ENCODE measurements at places on chromosomes 7 and 10.

- DNase-seq = no peak
These were observed 21.7 kb upstream of the STRIP2 start for GRCh38 chr7:129412501-129412900.

GRCh38 chr10:72689660-72690059 lies 2.3 kb upstream of the MCU start:
- DNase-seq = no peak

DNA sequence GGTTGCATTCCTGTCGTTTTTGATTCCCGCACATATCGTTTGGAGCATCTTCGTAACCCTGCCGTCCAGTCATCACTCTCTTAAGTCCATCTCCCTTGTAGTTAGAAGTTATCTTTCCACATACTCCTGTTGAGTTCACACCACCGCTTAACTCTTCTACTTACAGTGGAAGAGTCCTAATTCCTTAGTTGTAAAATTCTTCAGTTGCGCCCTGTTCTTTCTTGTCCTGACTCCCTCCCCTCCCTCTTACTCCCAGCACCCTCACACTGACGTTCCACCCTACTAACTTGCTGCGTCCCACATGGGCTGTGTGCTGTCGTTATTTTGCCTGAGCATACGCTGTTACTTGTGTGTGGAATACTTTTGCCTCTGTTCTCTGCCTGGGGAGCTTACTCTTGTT lies 11.7 kb downstream of the DNAJB6 start:
- no peak for DNase-seq

- no peak for DNase-seq
These were observed 232.7 kb downstream of the NSUN6 start for GRCh38 chr10:18418541-18419215.

DNA sequence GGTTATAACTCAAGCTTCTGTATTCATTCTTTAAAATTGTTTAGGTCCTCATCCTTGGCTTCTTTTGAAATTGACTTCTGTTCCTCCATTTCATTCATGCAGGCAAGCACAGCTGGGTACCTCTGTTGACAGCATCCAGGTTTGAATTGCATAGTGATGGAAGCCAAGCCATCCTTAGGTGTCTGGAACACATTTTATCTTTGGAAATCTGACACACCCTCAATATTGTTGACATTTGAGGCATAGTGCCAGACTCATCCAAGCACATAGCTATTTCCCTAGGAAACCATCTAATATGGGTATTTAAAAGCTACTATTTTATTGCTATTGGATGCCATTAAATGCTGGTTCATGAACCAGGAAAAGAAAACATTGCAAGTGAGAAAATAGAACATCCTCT lies 142.1 kb upstream of the PTPRZ1 start:
- no peak for DNase-seq

DNA sequence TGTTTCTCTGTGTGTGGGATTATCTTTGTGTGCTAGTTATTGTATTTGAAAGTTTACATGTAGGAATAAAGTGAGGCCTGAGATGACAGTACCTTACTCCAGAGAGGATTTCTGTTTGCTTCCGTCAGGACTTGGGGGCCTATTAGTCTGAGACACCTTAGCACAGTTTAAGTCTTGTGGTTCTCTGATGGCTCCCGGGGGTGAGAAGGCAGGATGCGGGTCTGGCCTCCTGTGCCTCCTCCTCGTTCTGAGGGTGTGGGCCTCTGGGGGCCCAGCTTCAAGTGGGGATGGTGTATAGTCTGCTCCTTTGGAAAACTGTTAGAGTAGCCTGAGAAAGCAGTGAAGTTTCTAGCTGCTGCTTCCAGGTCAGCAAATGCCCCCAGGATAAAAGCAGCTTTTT lies 12.4 kb downstream of the MTURN start:
- no peak for DNase-seq

GRCh38 chr7:135855846-135856245 lies 107.2 kb upstream of the FAM180A start:
- no peak for DNase-seq

- no peak for DNase-seq
These were observed 86.5 kb downstream of the PLXNA4 start for GRCh38 chr7:132489776-132490237.

DNA sequence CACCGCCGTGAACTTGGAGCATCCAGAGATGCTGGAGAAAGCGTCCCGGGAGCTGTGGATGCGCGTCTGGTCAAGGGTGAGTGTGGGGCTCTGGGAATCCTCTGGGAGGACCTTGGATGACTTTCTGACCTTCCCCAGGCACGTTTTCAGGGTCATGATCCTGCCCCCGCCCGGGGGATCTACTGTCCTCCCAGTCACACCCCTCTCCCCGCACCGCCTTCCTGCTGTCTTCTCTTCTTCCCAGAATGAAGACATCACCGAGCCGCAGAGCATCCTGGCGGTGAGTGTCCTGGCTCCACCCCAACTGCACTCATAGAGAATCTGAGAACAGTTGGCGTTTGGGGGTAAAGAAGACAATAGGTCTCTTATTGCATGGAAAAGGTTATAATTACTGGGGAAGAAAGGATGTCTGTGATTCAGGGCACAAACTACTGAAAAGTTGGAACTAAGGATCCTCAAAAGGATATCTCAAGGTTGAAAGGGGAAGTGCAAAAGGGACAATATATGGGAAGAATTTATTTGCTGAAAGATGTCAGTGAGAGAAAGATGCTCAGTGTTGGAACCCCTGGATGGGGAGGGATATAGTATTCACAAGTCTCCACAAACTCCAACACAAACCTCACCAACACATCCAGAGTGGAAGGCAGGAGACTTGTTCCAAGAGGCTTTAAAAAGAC lies 1.9 kb downstream of the GSTK1 start:
- DNase-seq = no peak

GRCh38 chr10:83673316-83673715 lies 466.0 kb upstream of the GHITM start:
- DNase-seq = no peak

GRCh38 chr7:152871005-152871677 lies 111.6 kb downstream of the ACTR3B start:
- no peak for DNase-seq

GRCh38 chr7:26550492-26550891 lies 258.8 kb downstream of the SNX10 start:
- no peak for DNase-seq

DNA sequence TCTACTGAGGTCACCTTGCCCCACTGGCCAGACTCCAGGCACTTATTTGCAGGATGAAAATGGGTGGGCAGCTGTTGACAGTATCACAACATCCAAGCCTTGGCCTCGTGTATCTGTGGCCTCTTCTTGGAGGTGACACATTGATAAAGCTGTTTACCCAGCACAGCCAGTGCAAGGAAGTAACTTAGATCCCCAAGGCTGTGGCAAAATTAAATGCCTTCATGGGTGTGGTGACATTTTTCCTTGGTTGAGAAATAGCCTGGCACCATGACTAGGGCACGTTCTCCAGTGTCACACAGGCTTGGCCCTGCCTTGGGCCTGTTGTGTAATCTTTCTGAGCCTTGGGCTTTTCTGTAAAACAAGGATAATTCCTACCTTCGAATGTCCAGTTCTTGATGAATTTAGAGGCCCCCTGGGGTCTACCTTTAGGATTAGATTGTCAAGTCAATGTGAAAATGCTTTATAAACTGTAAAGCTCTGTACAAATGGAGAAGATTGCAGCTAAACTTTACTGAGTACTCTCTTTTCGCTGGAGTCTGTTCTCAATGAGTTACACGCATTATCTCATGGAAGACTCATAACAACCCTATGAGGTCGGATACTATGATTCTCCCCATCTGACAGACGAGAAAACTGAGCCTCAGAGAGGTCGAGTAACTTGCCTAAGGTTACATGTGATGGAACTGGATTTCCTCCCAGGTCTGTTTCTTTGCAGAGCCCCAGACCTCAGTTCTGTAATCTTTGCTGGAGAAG lies 46.7 kb upstream of the LOXL4 start:
- no peak for DNase-seq

DNA sequence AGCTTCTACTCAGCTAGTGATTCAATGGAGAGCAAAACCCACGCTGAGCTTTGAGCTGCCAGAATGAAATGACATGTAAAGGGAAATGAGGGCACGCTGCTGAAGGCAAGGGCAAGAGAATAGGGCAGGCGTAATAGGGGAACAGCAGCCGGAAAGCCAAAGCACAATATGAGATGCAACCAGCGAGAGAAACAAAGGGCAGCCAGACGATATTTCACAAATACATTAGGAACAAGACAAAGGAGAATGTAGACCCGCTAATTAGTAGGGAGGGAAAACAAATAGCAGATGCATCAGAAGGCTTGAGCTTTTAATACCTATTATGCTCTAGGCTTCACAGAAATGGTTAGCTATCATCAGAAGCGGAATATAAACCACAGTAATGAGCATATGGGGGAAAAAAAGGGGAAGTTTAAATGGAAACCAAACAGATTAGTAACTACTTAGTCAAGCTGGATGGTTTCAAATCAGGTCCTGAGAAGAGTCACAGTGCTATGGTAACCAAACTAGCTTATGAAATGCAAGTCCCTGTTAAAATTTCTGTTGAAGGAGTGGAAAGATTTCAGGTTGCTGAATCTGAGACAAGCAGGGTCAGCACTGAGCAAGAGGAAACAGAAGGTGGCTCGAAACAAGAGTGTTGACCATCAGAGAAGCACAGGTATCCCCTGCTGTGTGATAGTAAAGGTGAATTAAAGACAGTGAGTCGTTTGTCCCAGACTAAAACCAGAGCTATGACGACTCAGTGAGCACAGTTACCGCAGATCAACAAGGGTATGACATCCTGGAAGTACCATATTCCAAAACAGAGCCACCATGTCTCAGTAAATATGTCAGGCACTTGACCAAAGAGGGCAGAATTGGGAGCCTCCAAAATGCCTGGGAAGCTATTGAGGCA lies 496.9 kb upstream of the CELF2 start:
- no peak for DNase-seq

GRCh38 chr7:52727632-52728031 lies 307.8 kb upstream of the POM121L12 start:
- no peak for DNase-seq

DNA sequence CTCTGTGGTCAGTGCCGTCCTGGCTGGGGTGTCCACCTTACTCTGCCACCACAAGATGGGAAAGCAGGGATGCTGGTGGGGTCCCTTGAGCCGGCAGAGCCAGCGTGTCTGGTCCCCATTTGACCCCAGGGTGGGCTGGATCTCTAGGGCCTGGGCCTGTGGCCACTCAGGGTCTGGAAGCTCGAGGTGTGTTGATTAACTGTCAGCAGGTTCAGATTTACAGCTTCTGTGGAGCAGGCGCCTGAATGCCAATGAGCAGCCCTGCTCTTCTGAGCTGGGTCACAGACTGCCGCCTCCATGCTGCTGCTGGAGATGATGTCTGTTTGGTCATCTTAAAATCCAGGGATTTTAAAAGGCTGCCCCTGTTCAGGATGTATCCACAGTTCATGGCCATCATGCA lies 11.3 kb upstream of the DPYSL4 start:
- DNase-seq = no peak

GRCh38 chr7:139061416-139061815 lies 25.6 kb upstream of the ZC3HAV1L start:
- no peak for DNase-seq

DNA sequence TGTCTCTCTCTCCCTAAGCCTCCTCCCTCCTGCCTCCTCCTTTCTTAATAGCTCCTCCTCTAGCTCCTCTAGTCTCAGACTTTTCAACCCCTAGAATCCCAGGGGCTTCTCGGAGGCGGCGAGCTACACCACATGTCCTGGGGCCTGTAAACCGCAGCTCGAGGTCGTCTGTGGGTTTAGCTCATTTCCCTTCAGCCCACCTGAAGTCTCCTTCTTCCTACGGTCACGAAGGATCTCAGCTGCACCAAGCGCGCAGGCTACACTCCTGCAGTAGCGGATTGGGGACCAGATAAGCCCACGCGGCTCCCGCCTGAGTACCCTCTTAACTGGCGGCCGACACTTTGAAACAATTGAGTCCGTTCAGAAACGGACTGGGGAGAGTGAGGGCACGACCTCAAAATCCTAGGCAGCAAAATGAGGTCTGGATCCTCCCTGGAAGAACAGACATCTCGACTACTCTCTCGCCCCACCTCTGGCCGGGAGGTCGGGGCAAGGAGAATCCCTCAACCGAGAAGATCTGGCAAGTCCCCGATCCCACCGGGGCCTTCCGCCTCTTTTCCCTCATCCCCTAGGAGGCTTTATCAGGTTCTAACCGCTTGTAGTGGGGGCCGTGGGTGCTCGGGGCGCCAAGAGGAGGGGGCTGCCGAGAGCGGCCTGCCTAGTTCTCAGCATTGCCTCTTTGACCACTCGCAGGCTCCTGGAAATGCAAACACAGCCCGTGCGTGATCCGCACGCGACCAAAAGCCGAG lies 1.3 kb upstream of the SORCS3 start:
- DNase-seq = no peak

DNA sequence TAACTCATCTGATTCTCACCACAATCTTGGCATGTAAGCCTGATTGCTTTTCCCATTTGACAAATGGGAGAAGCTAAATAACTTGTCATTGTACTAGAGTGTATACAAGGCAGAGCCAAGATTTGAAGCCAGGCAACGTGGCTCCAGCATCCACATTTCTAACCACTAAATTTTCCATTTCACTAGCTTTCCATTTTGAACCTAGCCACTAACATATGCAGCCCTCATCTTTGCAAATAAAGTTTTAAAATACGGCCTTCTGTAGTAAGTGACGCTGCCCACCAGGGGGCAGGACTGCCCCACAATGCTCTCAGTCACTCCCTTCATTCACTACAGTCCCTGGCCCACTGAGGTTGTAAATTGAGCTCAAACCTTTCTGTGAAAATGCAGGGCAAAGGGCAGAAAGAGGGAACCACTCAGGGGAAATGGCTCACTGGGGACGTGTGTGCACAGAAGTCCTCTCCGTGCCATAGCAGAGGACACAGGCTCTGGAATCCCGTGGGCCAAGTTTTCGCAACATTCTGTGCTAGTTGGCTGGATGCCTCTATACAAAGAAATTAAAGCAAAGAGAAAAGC lies 315.7 kb downstream of the TNS3 start:
- DNase-seq = no peak

DNA sequence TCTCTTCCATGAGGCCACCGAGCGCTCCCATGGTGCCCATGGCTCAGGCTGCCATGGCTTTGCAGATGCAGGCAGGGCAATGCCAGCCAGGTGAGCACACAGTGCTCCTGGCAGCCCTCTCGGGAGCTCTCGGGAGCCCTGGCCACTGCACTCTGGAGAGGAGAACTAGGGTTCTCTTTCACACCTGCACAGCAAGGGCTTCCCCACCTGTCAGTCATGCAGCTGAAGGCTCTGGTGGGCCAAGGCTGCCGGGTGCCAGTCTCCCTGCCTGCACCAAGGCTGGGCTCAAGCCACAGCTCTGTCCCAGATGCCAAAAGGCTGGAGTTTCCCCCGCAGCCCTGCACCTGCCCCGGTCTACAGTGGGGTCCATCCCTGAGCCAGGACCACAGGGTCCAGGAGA lies 32.6 kb downstream of the NUDT1 start:
- no peak for DNase-seq

- no peak for DNase-seq
These were observed 160.2 kb upstream of the DPP6 start for GRCh38 chr7:153891990-153892389.

- no peak for DNase-seq
These were observed 37.7 kb upstream of the SMARCD3 start for GRCh38 chr7:151286148-151286547.

DNA sequence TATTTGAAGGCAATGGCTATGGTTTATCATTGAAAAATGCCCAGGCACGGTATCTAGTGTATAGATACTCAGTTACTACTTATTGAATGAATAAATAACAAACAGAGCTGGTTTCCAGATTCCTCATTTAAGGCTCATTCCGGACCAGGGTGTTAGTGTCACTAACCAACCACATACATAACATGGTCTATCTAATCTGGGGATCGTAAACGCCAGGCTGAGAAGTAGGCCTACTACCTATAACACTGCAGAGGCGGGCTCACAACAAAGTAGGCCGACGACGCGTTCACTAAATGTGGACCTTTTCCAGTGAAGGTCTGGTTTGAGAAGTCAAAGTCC lies 423 bp downstream of the LSM5 start:
- no peak for DNase-seq

- DNase-seq = no peak
These were observed 279.9 kb downstream of the CSTF2T start for GRCh38 chr10:51419196-51420093.
